ENCODE measurements at places on chromosomes 6 and 20. TPM values are rescaled to one million over a fixed set of nuclear protein-coding genes. Genes with fewer than 3 reads are reported as not detected.

DNA sequence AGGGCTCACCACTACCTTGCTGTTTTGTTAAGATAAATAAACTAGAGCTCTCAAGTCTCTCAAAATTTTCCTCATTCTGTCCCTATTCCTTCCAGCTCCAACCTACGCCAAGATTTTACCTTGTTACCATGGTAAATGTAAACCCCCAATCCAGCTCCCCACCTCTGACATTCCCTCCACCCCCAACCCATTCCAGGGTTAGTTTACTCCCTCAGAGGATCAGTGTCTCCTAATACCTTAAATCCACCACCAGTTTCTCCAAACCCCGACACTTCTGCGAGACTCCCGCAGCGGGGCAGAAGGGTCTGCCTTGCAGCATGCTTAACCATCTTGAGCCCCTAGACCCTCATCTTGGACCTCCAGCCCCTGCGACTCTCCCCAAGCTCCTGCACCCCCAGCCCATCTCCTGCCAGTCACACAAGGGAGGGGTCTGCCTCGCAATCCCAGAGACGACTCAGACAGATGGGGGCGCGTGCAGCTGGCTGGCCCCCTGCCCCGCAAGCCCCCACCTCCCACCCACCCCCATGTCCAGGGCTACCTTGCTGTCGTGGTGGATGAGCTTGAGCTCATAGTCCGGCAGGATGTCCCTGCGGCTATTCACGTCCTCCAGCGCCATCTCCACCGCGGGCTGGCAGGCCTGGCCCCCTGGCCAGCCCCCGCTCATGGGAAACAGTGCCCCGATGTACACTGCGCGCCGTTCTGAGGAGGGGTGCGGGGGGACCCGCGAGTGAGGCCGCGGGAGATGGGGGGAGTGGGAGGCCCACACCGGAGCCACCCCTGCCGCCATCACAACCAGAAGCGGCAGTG, 5.8 kb downstream of the GABBR1 start:
- DNase-seq, result no peak

DNA sequence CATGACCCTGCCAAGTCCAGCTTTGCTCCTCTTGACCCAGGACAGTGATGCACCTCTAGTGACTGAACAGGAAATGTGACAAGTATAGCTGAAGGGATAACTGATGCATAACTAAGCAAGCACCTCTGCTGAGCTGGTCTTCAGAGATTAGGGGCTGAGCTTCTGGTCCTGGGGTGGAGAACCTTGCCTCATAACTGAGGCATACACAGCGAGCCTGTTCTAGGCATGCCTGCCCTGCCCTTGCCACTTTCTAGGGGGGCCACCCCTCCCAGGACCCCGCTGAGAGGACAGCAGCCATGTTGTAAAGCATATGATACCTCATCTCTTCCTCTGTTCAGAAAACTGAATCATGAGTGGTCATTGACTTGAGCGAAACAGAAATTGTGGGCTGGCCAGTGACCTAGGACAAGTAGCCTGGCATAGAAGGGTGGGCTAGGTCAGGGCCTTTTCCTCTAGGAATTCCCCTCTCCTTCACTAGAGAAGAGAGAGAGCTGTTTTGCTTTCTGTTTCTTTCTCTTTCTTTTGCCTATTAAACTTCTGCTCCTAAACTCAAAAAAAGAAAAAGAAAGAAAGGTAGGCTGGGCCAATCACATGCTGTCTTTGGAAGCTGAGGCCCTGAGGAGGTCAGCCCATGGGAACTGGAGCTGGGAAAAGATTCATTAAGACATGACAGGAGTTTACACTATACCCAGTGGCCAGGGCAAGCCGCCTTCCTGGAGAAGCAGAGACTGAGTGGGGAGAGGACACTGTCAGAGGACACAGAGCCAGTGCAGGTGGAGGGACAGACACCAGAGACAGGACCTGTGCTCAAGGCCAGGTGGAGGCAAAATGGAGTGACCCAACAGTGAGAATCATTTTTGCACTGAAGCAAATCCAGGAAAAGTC, 23.1 kb downstream of the ALDH5A1 start:
- no peak for DNase-seq

Gene SMPDL3A
- total RNA-seq, result 19.1 TPM

- no peak for DNase-seq
These were observed 133.5 kb downstream of the TBC1D7 start for GRCh38 chr6:13194852-13195251.

DNA sequence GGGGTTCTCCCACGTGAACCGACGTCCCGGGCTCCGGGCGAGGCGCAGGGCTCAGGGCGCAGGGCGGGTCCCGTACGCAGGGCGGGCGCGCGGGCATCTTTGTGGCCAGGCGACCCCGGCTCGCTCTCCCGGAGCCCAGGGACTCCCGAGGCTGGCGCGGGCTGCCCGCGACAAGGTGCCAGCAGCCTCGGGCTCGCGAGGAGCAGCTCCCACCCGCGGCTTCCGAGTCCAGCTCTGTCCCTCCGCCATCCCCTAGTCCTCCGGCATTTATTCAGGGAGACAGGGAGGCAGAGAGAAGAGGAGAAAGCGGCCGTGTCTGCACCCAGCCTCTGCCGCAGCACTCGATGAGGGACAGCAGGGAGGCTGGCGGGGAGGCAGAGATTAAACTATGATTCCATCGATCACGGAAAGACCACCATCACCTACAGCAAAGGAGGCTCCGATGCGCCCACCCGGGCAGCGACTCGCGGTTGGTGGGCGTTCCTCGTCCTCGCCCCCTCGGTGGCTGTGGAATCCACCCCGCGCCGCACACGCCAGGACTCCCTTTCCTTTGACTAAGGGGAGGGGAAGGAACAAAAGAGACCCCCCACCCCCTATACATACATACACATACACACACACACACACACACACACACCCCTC, 1.1 kb downstream of the RGS17 start:
- no peak for DNase-seq

DNA sequence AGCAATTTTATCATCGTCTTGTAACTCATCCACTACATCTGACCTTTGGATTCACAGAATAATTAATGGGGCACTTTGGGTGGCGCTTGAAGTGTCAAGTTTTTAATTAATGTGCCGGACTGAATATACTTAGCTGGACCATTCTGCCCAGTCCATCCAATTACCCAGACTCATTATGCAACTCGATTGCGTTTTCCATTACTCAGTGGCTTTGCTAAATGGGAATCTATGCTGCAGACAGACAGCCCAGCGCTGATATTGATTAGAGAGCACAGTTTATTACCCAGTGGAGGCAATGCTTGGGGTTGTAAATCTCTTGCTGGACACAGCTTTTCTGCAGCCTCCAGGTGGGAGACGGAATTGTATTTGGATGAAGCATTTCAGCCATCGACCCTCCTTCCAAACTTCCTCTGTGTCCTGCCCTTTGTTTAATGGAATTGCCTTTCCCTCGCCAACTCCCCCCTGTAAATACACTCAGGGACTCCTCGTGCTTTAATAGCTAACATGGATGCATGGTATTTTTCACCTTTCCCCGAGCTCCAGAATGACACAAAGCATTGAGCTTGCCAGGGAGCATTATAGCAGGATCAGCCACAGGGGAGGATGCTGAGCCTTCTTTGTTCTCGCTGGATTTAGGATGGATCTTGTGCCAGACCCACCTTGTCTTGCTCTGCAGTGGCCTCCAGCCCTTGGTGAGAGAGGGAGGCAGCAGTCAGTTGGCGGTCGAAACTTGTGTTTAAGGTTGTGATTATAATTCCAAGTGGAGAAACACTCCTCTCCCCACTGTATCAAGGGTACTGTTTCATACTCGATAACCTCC, 59.7 kb downstream of the EDN3 start:
- no peak for DNase-seq

GRCh38 chr20:41290804-41291389, 26.6 kb downstream of the ZHX3 start:
- no peak for DNase-seq

GRCh38 chr6:170034294-170034693, 256.6 kb downstream of the DLL1 start:
- DNase-seq, result no peak

DNA sequence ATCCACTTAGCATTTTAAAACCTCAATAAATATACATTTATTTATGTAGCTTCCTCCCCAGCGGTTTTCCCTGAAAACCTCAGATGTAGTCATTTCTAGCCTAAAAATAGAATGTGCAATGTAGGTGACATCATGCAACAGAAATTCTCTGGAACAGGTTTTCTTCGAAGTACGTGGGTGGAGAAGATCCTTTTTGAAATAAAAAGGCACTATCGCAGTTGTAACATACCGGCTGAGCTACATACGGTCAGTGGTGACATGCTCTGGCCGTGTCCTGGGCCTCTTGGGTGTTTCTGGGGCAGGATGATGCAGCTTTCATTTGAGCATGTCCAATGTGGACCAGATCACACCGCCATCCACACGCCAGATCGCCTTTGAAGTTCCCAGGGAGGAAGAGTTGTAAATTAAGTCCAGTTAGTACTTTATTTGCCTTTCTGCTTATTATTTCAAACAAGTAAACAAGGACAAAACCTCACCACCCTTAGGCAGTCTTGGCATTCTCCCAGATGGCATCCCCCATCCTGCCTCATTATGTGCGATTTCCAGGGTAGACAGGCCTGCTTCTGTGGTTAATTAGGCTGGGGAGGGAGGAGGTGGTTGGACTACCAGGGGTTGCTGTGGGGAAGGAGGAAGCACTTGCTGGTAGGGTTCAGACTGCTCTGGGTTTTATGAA, 109.5 kb upstream of the CLDN20 start:
- DNase-seq, result no peak

DNA sequence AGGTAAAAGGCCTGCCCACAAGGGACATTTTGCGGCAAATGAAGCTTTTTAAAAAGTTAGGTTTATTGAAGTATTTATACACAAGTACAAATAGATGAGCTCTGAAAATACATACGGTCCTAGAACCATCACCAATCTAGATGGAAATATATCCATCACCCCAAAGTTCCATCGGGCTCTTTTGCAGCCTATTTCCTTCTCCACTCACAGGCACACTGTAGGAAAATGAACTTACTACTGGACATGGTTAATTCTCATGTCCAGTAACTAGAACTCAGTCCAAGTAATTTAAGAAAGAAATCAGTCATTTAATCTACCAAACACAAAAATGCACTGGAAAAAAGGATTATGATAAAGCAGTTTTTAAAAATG, 6.2 kb downstream of the PCNA start:
- no peak for DNase-seq

- no peak for DNase-seq
These were observed 97.2 kb downstream of the JAG1 start for GRCh38 chr20:10576411-10577090.

Gene HCRTR2
- total RNA-seq, result not detected

- no peak for DNase-seq
These were observed 81.0 kb downstream of the NDUFAF5 start for GRCh38 chr20:13865791-13866351.

Gene CDH4
- 0.56 TPM for total RNA-seq

Gene TRMT11
- total RNA-seq, result 18.0 TPM

GRCh38 chr20:20092827-20093226, 40.5 kb downstream of the CFAP61 start:
- DNase-seq, result no peak

Gene NT5E
- 19.9 TPM for total RNA-seq

GRCh38 chr6:14645221-14645620, 527.6 kb downstream of the CD83 start:
- no peak for DNase-seq

- DNase-seq, result no peak
These were observed 165.6 kb downstream of the GRM1 start for GRCh38 chr6:146194434-146194833.

GRCh38 chr6:161292145-161292544, 18.3 kb upstream of the AGPAT4 start:
- DNase-seq, result no peak

DNA sequence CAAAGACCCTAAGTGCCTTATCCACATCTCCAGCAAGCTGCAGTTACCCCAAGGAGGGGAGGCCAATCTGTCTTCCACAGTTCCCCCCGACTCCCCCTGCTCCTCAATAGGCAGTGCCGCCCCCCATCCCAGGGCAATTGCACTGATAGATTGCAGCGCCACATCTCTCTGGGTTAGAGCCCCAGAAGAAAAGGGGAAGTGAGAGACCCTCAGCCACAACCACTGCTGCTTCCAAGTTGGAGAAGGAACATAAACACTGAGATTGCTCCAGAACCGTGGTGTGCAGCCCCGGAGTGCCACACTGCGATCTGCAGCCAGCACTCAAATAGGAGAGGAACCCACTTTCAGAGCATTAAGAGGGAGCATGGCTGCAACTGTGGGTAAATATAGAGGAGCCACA, 101.5 kb downstream of the RWDD2A start:
- DNase-seq, result no peak

GRCh38 chr6:15594512-15595259, 68.1 kb downstream of the DTNBP1 start:
- DNase-seq, result no peak

DNA sequence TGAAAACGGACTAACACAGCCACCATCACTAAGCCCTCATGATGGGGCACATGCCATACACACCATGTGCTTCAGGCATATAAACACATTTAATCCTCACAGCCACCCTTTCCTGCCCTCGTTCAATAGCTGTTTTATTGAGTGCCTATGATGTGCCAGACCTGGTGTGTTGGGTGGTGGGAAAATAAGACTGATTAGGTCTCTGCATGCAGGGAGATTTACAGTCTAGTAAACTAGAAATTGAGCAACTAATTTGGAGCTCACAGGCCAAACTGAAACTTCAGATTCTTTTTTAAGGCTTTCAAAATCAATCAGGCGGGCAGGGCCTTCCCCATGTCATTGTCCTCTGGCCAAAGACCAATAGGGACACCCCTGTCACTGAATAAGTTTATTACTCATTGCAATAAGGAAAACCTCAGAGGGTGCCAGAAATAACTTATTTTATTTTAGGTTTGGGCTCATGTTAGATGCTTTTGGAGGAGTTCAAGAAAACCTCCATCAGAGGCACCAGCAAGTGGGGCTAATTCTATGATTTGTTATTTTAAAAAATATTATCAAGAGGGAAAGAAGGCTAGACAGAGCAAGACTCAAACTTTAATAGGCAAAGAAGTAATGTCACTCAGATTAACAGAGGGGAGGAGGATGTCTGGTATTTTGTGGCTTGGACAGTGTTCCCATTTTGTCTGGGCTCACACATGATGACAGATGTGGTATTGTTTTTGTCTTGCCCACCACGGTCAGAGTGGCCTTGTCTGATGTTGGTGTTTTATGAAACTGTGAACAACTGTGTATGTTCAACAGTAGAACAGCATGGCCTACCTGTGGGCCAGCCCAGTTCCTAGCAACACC, 12.0 kb downstream of the ZFP64 start:
- DNase-seq, result no peak

Gene DLGAP4
- 29.2 TPM for total RNA-seq

DNA sequence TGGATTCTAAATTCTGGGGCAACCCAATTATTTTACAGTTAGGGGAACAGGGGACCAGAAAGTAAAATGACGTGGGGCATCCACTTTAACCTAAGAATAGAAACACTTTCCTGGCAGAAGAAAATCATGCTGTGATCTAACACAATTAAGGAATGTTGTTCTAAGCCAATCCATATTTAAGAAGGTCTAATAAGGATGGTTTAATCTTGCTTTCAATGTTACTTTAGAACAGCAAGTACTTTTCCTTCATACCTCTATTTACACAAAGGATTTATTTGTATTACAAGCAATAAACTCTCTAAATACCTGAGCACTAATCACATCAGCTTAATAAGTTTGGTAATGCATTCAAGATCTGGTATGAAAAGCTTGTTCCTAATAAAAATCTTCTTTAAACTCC, 32.4 kb downstream of the SLC2A12 start:
- DNase-seq, result no peak

GRCh38 chr6:21187485-21187884, 406.1 kb upstream of the SOX4 start:
- DNase-seq, result no peak

- no peak for DNase-seq
These were observed 750.2 kb downstream of the HDGFL1 start for GRCh38 chr6:23319582-23319981.
